Activated CD8-positive, alpha-beta memory T cell treated with anti-CD3 and anti-CD28 coated beads for 1 hour (primary cell): ENCODE measurements at places on chromosomes 3 and 15.

DNA sequence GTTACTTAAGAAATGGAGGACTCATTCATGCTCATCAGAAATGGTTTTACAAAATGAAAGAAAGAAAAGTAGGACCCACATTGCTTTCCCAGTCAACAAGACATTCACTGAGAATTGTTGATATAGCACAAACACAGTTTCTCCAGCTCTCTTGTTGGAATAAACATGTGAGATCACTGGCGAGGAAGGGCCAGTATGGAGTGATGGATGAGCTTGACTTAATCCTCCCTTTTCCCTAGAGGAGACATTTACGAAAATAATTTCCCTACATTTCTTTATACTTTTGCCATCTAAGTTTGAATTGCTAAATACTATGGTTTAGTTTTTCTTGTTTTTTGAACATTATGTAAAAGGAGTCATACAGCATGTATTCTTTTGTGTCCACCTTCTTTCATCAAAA lies 15.9 kb upstream of the UBE3A start:
- no peak for DNase-seq

GRCh38 chr3:10563396-10563795 lies 58.0 kb upstream of the ATP2B2 start:
- DNase-seq: no peak

DNA sequence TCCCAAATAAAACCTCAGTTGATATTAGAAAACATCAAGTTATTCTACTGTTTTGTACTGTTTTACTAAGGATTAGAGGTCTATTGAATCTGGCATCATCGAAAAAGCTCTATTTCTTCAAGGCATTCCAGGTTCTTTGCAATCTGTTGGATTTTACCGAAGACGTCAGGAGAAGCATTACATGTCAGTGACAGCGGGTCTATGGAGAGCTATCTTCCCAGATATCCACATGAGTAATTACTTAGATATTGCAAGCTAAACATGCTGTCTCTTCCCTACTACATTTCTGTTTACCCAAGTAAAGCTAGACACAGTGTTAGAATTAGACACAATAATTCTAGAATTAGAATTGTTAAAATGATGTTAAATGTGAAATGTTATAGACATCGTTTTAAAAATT lies 10.8 kb upstream of the GOLGA6L2 start:
- no peak for DNase-seq

DNA sequence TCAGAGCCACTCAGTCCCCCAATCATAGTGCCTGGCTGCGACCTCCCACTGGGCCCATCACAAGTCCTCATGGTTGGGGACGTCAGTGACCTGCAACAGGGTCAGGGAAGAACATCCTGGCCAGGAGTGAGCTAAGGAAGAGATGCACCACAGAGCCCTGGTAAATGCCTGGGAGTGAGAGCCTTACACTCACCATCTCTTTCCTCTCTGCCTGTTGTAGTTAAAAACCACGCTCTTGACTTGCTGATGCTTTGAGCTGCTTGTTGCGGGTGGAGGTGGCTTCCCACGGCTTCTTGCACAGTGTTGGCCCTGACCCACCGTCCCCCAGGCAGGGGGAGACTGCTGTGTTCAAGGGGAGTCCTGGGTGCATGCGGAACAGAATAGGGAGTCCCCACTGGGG lies 91.1 kb upstream of the RGMA start:
- DNase-seq: no peak

- no peak for DNase-seq
Observed at GRCh38 chr3:174191380-174191779, 667.8 kb upstream of the NAALADL2 start.

DNA sequence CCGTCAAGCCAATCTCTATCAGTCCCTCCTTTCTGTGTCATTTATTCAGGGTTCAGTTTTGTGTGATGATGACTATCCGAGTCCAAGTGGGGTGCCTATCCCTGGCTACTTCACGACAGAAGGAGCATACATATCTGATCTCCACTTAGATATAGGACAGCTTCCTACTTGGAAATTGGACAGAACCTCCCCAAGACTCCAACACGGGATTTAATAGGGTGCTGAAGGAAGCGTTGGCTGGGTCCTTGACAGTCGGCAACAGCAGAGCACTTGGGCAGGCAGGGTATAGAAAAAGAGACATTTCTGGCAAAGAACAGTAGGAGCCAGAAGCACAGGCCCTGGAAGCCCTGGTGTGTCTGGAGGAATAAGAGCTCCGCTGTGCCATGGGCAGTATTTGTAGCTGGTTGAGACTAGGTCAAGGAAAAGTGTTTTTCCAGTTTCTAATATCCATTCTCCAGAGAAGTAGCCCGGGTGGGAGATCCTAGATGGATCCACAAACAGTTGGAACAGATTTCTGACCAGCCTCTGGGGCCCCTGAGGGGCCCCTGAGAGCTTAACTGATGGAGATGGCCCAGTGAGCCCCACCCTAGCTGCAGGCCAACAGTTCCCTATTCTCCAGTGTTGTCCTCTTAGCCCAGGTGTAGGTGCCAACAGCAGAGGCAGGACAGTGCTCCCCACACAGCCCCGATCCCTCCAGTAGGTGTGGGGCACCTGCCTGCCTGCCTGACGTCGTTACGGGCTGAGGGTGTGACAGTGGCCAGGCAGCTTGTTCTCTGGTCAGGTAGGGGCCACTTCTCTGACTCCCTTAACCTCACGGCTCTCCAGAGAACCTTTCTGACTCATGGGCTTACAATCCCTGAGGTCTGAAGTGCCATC lies 130.8 kb downstream of the CHCHD6 start:
- no peak for DNase-seq

DNA sequence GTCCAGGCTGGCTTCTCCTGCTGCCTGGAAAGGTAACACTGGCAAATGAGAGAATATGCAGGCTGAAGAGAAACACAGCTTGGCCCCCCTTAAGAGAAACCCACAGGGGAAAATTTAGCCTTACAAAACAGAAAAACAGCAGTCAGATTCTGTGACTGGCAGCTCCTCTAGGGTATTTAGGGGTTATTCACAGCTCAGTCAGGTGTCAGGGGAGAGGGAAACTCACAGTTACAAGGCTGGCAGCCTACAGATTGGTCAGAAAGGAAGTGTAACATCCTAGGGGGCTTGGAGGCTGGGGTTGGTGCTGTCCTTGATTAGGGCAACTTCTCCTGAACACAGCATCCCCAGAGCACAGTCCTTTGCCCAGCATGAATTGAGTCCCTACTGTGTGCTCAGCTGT lies 81.4 kb downstream of the SEMA5B start:
- no peak for DNase-seq

DNA sequence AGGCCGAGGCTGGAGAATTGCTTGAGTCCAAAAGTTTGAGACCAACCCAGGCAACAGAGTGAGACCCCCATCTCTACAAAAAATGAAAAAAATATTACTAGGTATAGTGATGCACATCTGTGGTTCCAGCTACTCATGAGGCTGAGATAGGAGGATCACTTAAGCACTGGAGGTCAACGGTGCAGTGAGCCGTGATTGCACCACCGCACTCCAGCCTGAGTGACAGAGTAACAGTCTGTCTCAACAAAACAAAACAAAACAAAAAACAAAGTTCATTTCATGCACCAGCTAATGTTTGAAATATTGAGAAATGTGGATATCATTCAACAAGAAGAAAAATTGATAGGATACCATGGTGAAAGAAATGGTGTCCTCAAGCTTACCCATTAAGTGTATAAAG lies 450.5 kb upstream of the TPRG1 start:
- DNase-seq: no peak

GRCh38 chr3:107868449-107868848 lies 222.4 kb downstream of the CD47 start:
- DNase-seq: no peak

DNA sequence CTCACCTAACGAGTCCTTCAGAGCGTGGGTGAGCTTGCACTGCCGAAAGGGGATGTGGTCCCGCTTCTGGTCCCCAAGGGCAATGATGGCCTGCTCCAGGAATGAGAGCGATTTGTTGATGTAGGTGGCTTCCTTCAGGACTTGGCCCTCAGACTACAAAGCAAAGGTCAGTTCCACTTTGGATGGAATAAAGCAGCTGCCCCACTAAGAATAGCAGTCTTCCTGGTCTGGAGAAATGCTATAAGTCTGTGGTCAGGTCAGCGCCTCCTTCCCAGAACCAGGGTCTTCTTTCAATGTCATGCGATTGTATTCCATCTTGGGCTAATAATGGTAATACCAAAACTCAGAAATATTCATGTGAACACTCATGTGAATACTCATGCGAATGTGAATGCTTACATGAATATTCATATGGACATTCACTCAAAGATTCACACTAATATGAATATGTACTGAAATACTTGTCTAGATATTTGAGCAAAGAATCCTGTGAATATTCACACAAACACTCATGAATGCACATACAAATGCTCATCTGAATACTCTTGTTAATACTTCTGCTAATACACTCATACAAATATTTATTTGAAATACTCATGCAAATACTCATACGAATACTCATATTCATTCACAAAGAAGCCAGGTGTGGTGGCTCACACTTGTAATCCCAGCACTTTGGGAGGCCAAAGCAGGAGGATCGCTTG lies 16.7 kb downstream of the KIF9 start:
- no peak for DNase-seq

GRCh38 chr3:145650170-145650569 lies 510.8 kb downstream of the PLOD2 start:
- no peak for DNase-seq

DNA sequence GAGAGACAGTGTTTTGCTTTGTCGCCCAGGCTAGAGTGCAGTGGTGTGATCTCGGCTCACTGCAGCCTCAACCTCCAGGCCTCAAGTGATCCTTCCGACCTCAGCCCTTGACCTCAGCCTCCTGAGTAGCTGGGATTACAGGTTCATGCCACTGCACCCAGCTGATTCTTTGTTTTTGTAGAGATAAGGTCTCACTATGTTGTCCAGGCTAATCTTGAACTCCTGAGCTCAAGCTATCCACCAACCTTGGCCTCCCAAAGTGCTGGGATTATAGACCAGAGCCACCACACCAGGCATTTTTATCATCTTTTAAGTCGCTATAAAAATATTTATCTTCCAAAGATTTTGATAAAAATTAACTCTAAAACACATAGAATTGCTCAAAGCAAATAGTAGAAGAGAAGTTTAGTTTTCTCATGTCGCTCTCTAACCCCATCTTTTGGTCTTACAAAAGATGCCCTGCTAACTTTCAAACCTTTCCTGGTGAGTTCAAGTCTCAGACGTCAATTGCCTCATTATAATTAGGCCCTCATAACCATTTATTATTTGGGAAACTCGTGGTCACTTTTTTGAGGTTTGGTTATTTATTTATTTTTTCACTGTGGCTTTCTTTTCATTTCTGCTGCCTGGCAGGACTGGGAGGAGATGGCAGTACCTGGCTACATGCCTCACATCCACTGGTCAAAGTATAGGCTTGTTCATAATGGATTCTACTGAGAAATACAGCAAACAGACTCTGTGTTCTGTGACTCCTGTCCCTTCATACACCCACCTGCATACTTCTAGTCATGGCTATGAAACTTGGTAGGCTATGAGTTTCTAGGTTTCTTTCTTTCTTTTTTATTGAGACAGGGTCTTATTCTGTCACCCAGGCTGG lies 48.3 kb upstream of the DPPA4 start:
- DNase-seq: no peak

- no peak for DNase-seq
Observed at GRCh38 chr3:189745622-189746021, 114.4 kb downstream of the TP63 start.

GRCh38 chr3:105802118-105802706 lies 66.6 kb downstream of the CBLB start:
- no peak for DNase-seq

GRCh38 chr3:150409125-150409511 lies 1.0 kb downstream of the TSC22D2 start:
- no peak for DNase-seq

GRCh38 chr3:161489395-161489794 lies 7.2 kb upstream of the OTOL1 start:
- no peak for DNase-seq
